NB4 (cell line): ENCODE measurements at places on chromosomes 5 and 9.

GRCh38 chr9:87436716-87437115, 61.0 kb upstream of the DAPK1 start:
- no peak for DNase-seq

DNA sequence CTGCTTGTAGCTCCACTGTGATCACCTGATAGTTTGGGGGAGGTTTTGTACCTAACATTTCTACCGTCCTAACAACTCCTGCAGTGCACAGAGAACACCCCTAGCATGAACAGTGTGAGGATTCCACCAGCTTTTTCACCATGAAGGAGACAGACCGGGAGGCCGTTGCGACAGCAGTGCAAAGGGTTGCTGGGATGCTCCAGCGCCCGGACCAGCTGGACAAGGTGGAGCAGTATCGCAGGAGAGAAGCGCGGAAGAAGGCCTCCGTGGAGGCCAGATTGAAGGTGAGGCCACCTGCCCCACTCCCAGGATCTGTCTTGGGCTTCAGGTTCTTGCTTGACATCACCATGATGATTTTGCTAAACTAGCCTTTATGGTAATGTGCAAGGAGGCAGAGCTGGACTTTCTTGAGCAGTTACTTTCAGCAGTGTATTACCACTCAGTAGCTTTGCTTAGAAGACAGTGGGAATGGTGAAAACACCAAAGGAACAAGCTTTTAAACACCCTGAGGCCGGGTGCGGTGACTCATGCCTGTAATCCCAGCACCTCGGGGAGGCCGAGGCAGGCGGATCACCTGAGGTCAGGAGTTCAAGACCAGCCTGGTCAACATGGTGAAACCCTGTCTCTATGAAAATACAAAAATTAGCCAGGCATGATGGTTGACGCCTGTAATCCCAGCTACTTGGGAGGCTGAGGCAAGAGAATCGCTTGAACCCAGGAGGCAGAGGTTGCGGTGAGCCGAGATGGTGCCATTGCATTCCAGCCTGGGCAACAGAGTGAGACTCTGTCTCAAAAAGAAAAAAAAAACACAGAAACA, 3.3 kb downstream of the EXOC3 start:
- no peak for DNase-seq

DNA sequence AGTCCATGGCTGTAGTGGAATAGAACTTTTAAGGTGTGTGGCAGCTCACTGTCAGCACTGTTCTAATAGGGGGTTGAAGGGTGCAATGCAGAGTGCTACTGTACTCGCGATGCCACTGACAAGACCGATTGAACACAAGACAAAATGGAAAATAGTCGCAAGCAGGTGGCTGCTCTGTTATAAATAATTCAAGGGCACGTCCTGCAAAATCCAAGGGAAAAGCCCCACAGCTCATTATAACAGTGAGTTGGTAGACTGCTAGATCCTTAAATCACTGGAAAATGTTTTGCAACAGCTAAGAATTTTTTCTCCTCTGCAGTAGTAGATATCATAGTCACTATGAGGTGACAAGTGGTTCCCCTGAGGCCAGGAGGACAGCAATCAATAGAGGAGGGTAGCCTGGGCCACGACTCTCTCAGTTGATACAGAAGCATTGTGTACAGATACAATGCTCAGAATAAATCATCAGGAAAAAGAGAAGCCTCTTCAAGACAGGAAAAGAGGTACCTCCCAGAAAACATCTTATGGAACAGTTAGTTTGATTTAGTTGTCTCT, 926.3 kb downstream of the TLE4 start:
- DNase-seq, result no peak

DNA sequence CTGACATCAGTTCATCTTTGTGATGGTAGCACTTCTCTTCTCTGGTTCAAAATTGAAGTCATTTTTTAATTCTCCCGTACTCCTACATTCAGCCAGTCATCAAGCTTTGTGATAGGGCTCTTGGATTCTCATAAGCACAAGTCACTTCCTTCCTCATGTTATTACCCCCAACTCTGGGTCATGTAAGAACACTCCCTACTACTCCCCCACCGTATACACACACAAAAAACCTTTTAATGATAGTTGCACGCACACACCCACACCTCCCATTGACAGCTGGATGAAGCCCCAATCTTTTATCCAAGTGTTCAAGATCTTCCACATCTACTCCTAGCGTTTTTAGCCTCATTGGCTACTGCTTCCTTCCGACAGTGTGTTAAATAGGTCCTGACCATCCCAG, 16.8 kb downstream of the KDM3B start:
- DNase-seq, result peak; percentile 72

DNA sequence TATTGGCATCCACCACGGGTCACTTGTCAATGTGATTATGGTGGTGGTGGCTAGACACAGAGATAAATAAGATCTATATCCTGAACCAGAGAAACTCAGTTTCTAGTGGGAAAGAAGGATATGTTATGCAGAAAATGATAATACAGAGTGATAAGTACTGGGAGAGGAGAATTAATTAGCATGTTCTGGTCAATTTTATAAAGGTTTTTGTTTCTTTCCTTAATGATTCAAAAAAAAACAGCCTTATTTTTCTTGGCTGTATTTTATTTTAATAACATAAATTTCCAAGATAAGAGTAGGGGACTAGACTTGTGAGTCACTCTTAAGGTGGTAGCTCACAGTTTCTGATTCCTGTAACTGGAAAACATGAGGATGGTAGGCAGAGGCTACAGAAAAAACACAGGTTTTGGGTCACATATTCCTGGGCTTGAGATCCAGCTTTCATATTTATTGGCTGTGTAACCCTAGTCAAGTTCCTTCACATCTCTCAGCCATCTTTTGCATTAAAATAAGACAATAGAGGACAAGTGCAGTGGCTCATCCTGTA, 350.3 kb upstream of the RPS23 start:
- DNase-seq, result no peak

- no peak for DNase-seq
These were observed 937.2 kb upstream of the DMAC1 start for GRCh38 chr9:8736805-8737204.

- DNase-seq, result no peak
These were observed 18.8 kb upstream of the RPL26L1 start for GRCh38 chr5:172940268-172941066.

GRCh38 chr5:171264843-171265242, 44.2 kb upstream of the TLX3 start:
- no peak for DNase-seq

GRCh38 chr5:50593681-50594080, 72.8 kb upstream of the PARP8 start:
- peak; percentile 27 for DNase-seq

- DNase-seq, result no peak
These were observed 4.8 kb upstream of the PCSK5 start for GRCh38 chr9:75885652-75886051.

GRCh38 chr9:123349691-123350480, 6.1 kb upstream of the CRB2 start:
- DNase-seq, result peak; percentile 69

- DNase-seq, result peak; percentile 17
These were observed 187.9 kb downstream of the PALM2AKAP2 start for GRCh38 chr9:109967651-109968642.
